GM12891 (cell line): ENCODE measurements at places on chromosomes 6 and 20.

DNA sequence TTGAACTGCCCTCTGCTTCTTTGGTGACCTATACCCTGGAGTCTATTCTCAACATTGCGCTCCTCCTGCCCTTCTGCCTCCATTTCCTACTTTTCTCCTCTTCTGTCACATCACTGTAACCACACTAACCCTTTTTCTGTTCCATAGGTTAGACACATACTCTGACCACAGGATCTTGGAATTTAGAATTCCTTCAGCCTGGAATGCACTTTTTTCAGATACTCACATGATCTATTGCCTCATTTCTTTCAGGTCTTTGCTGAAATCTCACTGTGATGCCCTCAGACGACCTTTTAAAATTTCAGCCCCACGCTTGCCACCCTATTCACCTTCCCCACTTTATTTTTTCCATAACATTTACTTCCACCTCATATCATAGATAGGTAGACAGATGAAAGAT, 5.1 kb downstream of the VNN1 start:
- DNase-seq: no peak

- DNase-seq: no peak
These were observed 319.0 kb downstream of the HACE1 start for GRCh38 chr6:104540743-104541142.

DNA sequence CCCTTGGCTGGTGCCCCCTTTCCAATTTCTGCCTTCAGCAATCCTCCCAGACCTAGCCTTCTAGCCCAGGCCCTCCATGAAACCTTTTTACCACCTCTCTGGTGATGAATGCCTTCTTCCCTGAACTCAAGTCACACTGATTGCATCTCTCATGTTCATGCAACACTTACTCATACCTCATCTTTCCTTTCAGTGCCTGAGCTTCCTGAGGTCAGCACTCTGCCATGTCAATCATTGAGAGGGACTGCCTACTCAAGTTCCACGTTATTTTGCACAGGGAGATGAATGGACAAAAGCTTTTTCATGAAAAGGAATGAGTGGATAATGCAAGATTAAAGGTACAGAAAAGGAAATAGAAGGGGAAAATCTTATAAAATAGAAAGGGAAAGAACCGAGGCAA, 60.1 kb upstream of the PLEKHG1 start:
- DNase-seq: no peak

- DNase-seq: peak; percentile 85
These were observed 11.0 kb downstream of the UNC5CL start for GRCh38 chr6:41027799-41028560.

- no peak for DNase-seq
These were observed 77.1 kb downstream of the CBFA2T2 start for GRCh38 chr20:33566781-33567603.

- DNase-seq: no peak
These were observed 159.4 kb upstream of the MLN start for GRCh38 chr6:33963136-33963750.

DNA sequence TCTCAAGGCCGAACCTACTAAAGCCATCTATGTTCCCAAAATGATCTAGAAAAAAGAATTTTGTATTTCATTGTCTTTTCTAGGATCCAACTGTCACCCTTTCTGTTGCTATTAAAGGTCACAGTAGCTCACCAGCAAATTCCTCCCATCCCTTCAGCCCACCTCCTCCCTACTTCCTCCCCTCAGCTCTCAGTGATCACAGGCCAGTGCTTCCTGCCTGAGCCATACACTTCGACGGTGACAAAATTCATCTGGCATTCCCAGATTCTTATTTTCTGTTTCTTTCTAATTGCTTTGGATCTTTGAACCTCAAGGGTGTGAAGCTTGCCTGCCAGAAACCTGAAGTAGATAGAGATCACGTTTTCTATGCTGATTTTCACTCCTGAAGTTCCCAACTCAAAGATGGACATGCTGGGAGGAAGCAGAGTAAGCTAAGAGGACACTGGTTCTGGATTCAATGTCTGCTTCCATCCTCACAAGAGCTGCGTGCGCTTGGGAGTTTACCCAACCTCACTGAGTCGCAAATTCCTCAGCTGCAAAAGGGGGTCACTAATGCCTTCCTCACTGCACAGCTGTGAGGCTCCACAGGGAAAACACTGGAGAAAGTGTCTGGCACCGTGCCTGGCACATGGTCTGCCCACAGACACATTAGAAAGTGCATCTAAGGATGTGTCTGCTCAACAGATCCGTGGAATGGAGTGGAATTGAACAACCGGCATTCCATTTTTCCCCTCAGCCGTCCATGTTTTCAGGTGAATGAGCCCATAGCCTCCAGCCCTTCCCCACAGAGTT, 34.5 kb downstream of the MDGA1 start:
- no peak for DNase-seq

- no peak for DNase-seq
These were observed 61.7 kb downstream of the CD40 start for GRCh38 chr20:46179862-46180261.

DNA sequence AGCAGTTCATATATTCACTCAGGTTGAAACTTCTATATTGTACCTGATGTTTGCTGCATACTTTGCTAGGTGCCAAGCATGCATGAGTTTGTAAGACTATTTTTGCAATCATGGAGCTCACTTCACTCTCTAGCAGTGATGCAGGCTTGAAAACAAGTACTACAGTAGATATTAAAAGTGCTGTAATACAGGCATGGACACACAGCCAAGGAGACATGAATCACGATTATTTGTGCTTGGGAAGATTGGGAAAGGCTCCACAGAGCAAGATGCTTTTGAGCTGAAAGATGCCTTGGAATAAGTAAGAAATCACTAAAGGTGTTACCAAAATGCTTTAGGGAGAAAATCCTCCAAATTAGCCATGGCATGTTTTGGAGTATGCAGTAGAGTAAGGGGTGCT, 427.4 kb downstream of the UTRN start:
- DNase-seq: no peak

GRCh38 chr6:305371-306206, 13.3 kb downstream of the DUSP22 start:
- peak; percentile 72 for DNase-seq

DNA sequence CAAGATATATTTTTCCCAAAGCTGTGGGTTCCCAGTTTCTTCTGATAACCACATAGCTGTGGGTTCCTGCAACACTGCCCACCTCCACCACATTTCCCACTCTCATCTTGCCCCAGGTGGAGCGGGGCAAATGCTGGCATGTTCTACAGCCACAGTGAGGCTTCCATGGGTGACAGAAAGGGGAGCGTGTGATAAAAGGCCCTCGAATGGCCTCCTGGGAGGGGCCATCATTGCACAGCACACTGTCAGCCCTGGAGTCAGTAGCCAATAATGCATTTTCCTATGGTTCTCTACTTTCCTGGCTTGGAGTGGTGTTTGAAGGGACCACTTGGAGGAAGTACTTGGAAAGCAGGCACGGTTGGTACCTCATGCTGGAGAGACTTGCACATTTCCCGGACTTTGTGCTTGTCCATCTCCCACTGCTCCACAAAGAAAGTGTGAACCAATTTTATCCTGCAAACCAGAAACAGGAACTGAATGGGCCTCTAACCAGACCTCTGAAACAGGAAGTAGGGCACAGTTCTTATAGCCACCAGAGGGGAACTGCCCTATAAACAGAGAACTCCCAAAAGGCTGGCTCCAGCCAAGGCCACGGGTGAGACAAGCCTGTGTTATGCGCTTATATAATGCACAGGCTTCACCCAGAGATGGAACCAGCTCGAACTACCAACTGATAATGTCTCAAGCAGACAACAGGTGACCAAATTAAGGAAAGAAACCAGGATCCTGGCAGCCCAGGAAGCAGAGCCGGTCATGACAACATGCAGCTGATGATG, 8.6 kb downstream of the MAP3K5 start:
- DNase-seq: no peak

GRCh38 chr20:15296422-15296821, 959.0 kb upstream of the FLRT3 start:
- no peak for DNase-seq

- DNase-seq: no peak
These were observed 15.8 kb upstream of the RNASET2 start for GRCh38 chr6:166972101-166972500.

- no peak for DNase-seq
These were observed 46.6 kb downstream of the HDDC2 start for GRCh38 chr6:125255201-125255600.

DNA sequence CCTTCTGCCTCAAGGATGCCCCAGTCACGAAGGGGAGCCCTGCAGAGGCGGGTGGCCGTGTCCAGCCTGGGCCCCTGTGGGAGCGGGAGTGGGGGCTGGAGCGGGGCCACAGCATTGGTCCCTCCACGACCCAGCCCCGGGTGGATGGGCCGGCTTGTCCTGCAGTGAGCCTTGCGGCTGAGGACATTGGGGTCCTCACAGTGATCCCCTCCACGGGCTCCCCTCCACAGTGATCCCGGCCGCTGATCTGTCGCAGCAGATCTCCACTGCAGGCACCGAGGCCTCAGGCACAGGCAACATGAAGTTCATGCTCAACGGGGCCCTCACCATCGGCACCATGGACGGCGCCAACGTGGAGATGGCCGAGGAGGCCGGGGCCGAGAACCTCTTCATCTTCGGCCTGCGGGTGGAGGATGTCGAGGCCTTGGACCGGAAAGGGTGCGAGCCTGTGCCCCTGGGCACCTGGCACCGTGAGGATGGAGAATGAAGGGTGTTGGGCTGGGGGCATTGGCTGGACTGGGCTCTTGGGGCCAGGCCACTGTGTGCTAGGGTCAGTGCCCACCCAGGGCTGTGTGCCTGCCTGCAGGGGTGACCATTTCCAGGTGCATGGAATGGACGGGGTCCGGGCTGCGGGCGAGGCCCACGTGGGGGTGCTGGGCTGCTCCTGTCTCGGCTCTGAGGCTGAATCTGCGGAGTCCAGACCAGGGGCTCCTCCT, 44.4 kb downstream of the PYGB start:
- no peak for DNase-seq

GRCh38 chr6:34976239-34976638, 87.2 kb downstream of the ANKS1A start:
- DNase-seq: no peak

DNA sequence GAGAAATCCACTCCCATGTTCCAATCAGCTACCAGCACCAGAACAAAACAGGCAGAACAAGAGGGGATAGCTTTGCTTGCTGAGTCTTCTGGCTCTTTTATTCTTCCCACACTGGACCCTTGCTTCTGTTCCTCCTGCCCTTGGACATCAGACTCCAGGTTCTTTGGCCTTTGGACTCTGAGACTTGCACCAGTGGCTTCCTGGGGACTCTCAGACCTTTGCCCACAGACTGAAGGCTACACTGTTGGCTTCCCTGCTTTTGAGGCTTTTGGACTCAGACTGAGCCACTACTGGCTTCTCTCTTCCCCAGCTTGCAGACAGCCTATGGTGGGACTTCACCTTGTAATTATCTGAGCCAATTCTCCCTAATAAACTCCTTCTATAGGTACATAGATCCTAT, 142.4 kb upstream of the RIN2 start:
- DNase-seq: no peak

DNA sequence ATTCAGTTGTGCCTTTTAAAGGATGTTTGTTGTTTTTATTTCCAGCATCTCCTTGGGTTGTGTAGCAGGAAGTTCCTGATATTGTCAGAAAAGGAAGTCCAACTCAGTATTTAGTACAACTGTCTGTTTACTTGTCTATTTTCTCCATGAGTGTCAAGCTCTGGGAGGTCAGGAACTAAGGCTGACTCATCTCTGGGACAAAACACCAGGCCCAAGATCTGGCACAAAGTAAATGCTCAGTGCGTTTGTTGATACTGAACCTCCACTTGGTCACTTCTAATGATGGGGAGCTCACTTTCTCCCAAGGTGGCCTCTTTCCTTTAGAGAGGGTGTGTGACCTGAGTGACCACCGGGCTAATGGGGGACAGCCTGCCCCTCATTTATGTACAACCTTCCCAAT, 12.6 kb upstream of the PIGU start:
- DNase-seq: no peak

- no peak for DNase-seq
These were observed 2.2 kb upstream of the AHI1 start for GRCh38 chr6:135499441-135500340.

DNA sequence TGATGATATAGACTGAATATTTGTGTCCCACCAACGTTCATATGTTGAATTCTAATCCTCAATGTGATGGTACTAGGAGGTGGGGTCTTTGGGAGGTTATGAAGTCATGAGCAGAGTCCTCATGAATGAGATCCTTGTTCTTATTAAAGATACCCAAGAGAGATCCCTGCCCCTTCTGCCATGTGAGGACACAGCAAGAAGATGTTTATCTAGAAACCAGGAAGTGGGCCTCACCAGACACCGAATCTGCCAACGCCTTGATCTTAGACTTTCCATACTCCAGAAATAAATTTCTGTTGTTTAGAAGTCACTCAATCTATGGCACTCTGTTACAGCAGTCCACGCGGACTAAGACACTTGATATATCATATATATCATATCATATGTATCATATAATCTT, 67.7 kb upstream of the GCM1 start:
- no peak for DNase-seq

DNA sequence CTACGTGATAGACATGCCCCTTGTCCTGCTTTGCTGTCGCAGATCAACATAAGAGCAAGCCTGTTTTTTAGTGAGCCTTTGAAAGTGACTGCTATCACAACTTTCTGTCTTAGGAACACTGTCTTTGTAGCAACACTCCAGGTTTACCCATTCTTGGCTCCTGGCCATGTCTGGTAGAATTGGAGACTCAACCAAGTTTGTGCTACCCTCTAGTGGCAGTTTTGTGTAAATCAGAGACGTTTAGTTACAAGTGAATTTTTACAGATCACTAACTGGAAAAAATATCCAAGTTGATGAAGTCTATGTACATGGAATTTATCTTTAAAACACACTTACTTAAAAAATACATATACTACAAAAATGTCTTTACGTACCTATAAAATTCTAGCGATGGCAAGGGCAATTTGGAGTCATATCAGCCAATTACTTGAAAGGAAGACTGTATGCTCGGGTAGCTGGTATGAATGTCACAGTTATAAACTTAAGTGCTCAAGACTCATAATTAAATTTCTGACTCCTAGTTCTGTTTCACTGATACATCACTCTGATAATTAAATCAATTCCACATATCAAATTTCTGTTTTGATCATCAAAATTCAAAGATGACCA, 101.4 kb downstream of the ADGB start:
- no peak for DNase-seq

- DNase-seq: no peak
These were observed 39.6 kb upstream of the CD93 start for GRCh38 chr20:23125625-23126191.

GRCh38 chr6:21953831-21954801, 342.7 kb downstream of the PRL start:
- no peak for DNase-seq

DNA sequence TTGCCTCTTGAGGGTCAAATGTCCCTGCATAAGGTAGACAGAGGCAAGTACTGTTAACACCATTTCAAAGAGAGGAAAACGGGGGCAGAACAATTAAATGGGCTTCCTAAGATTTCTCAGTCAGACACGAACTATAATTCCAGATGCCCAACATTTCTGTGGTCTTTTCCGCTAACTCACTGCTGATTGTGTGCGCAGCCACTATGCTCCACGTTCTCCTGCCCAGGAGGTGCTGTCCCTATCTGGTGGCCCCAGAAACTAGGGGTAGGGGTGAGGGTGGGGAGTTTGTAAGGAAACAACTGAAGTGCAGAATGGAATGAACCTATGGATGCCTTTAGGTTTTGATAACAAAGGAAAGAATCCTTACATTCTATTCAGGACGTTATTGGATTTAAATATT, 86.1 kb upstream of the BACH2 start:
- DNase-seq: no peak
